Stimulated activated CD4-positive, alpha-beta T cell treated with anti-CD3 and anti-CD28 coated beads, Interleukin-1b, Interleukin-23, amount 100 ng/mL, for 1 hour (primary cell): ENCODE measurements at places on chromosomes 6 and 20.

DNA sequence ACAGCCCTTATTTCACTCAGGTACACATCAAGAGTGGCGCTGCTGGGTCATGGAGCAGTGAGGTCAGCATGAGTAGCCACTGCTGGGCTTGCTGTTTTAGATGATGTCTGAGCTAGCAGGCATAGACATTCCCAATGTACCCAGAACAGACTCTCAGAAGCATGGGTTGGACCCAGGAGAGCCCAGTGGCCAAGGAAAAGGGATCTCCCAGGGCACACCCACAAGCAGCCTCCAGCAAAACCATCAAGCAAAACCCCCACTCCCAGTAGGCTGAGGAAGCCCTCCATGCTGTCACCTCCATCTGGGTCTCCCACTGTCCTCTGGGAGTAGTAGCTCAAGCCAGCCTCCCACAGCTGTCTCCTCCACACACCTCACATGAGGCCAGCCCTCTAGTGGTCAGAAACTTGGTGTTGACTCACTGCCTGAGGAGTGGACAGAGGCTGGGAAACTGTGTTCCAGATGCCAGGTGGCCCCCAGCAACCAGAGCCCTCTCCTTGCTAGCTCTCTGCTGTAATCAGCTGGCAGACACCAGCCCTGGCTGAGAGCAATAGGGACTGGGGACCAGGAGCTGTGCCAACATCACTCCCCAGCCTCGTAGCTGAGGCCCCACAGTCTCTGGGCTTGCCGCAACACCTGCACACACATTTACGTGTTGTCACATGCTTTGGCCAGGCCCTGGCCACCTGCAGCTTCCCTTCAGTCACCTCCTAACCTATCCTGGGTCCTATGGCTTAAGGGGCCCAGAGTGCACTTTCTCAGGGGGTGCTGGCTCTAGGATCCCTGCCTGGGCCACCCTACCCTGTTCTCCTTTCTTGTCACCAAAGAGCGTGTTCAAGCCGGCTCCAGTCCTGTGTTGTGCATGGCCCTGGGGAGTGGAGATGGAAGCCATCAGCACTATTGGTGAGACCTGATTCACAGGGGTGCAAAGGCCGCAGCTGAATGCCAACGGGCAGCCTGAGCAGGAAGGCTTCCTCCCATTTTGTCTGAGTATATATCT lies 1.9 kb upstream of the AP5S1 start:
- DNase-seq: no peak

DNA sequence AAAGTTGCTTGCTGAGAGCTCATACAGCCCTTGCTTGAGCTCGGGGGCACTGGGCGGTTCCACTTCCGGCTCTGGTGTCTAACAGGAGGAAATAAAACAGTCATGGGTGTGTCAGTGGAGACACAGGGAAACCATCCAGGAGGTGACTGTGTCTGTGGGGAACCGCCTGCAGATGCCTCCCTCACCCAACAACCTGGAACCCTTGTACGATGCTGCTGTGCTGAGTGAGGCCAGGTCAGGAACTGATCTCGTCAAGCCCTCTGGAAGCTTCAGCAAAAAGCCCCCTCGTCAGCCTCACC lies 15.5 kb downstream of the TXNDC5 start:
- DNase-seq: no peak

DNA sequence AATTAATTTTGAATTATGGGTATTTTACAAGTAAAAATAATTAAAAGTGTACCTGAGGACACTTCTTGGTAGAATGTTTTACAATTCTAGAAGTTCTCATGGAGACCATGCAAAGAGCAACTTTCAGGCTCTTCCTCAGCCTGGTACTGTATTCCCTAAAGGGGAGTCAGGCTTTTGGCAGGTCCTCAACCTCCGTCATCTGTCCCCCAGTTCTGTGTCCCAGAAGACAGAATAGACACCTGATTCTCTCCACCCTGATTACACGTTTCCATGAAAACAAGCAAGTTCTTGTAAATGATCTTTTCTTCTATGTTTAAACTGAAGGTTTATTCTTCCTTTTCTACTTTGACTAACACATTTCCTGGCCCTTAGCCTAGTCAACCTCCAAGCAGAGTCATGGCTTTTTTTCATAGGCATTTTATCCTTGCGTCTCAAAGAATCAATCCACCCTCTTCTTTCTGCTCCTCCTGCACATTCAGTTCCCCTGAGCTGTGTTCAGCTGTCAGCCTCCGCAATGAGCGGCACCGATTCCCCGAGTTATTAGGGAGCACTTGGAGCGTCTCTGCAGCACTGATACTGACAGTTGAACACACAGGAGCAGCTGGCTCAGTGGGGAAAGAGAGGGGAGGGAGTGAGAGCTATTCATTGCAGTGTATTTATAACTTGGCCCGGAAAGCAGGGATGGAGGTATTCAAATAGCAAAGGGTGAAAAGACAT lies 1082.4 kb upstream of the MAP3K7 start:
- no peak for DNase-seq

GRCh38 chr6:100257793-100258395 lies 206.8 kb downstream of the SIM1 start:
- DNase-seq: no peak

- DNase-seq: no peak
Observed at GRCh38 chr6:94859924-94860323, 717.4 kb upstream of the MANEA start.

DNA sequence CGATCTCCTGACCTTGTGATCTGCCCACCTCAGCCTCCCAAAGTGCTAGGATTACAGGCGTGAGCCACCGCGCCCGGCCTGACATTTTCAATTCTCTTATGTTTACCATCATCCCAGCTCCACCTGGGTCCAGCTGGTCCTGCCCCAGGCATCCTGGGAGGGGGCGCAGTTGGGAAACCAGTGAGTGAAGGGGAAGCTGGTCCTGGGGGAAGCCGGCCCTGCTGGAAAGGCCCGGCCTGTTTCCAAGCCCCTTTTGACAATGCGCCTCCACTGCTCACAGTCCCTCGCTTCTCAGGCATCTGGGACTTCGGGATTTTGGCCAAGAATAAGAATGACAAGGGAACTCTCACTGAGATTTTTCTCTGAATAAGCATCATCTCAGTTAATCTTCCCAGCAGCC lies 14.2 kb downstream of the SLC13A3 start:
- no peak for DNase-seq

DNA sequence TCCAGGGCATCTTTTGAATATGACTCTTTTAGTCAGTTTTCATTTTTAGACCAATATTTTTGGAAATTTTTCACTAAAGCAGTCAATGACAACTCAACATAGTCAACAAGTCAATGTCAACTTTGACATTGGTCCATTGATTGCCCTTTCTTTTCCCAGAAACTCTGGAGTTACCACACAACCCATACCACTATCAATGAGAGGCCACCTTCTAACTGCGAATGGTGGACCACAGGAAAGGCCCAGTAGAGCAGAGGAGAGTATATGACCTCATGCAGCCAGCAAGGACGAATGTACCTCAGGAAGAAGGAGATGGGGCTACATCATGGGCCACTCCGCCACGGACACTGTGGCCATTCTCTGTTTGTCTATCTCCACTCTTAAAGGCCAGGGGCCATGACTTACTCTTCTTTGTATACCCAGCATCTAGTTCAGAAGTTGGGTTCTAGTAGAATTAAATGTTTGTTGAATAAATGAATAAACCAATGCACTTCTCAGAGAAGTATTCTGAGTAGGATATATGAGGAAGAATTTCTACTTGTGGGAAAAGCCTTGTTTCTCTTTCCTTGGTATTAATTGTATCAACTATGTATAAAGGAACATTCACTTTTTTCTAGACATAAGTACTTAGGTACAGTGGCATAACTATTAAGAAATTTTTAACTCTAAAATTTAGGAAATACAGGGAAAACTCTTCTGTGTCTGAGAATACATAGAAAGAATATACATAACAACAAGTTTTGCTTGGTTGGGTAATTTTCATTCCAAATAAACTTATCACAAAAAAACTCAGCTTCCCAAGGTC lies 562 bp upstream of the SMLR1 start:
- DNase-seq: no peak

DNA sequence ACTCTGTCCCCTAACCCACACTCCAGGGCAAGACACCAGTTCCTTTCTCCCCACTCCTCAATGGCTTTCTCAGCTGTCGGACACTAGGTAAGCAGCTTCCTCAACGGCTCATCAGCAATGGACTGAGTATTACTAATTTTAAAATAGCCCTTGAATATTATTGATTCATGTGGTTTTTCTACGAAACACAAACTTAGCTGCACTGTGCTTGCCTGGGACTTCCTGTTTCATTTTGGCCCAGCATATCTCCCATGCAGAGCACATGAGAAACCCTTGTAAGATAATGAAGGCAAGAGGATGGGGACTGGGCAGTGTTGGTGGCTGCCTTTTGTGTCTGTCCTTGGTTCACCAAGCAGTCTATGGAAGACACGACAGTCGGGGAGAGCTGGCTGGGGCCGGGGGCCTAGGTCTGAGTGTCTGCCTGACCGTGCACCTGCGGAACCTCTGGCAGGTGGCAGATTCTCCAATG lies 48.9 kb downstream of the RNASET2 start:
- DNase-seq: no peak

GRCh38 chr6:3455147-3455568 lies 1.7 kb downstream of the SLC22A23 start:
- no peak for DNase-seq

GRCh38 chr6:50249493-50249892 lies 199.8 kb upstream of the DEFB112 start:
- DNase-seq: no peak
